ENCODE measurements at places on chromosomes 12 and 14.

- no peaks in the 10 kb centered on the region for H3K27me3 ChIP-seq
- no peaks in the 10 kb centered on the region for H3K36me3 ChIP-seq
- no peak overlapping the region for H3K4me3 ChIP-seq
- H3K4me1 ChIP-seq = no peaks in the 10 kb centered on the region
Observed at GRCh38 chr14:85106506-85106905, 423.4 kb upstream of the FLRT2 start.

DNA sequence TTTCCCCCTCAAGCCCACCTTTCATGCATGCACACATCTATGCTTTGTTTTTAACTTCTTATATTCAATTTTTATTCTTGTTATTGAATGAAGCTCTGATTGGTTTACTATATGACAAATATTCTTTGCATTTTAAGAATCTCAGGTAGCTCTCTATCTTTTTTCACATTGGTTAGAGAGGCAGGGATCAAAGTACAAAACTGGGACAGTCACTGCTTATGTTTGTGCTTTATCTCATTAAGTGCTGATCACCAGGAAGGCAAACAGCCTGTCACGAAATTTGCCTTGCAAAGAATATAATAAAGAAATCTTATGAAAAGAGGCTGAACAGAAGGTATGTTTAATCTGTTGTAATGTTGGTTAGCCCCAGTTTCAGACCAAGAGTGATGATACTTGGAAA lies 29.7 kb upstream of the INSM2 start:
- no peak overlapping the region for H3K4me3 ChIP-seq
- DNase-seq = no peak
- no peak overlapping the region for H3K27ac ChIP-seq

DNA sequence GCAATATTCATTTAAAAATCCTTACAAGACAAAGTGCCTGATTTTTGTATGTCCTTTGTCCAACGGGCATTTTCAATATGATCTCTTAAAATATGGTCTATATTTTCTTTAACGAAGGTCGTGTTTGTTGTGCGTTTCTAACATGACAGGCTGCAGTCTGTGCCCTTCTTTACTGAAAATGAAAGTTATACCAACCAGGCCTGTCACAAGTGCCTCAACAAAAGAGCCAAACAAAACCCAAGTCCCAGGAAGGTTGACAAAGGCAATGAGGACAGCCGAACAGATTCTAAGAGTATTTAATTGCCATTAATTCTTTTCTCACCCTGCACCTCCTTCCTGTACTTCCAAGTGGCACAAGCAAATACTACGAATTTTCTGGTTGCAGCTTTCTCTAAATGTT lies 13.9 kb downstream of the PAX9 start:
- no peaks in the 10 kb centered on the region for H3K36me3 ChIP-seq
- H3K4me1 ChIP-seq = peaks cover 9% of the 10 kb centered on the region
- no peak overlapping the region for H3K4me3 ChIP-seq
- H3K27me3 ChIP-seq = peaks cover 67% of the 10 kb centered on the region
- no peak overlapping the region for H3K27ac ChIP-seq
- no peak for DNase-seq

DNA sequence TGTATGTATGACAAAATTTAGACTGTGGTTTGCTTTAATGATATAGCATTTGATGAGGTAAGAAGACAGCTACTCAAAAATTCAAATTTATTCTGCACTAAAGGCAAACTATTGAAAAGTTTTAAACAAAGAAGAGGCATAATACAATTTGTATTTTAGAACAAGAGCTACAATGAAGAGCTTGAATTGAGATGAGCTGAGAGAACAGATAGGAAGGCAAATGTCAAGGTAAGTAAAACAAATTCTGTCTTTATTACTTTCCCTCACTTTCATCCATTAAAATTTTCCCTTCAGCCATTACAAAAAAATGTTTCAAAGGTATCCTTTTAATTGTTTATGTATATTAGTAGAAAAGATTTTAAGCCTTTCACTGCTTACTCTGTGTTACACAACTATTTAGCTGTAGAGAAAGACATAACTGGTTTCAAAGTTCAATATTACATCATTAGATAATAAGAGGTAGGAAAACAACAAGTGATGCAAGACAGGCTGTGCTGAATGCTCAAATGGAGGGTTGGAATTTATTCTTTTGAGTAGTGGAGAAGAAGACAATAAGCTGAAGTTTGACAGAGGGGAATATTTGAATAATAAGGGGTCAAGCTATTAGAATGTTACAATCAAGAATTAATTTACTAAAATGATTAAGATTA lies 1334.1 kb downstream of the FSCB start:
- no peak overlapping the region for H3K4me3 ChIP-seq
- no peak overlapping the region for H3K27ac ChIP-seq
- no peaks in the 10 kb centered on the region for H3K27me3 ChIP-seq
- no peaks in the 10 kb centered on the region for H3K36me3 ChIP-seq
- DNase-seq = no peak

- no peak overlapping the region for H3K4me3 ChIP-seq
- no peak for DNase-seq
- H3K27ac ChIP-seq = no peak overlapping the region
- H3K4me1 ChIP-seq = peaks cover 18% of the 10 kb centered on the region
- H3K27me3 ChIP-seq = peaks cover 33% of the 10 kb centered on the region
Observed at GRCh38 chr12:99493197-99493596, 154.4 kb upstream of the GARIN6 start.

DNA sequence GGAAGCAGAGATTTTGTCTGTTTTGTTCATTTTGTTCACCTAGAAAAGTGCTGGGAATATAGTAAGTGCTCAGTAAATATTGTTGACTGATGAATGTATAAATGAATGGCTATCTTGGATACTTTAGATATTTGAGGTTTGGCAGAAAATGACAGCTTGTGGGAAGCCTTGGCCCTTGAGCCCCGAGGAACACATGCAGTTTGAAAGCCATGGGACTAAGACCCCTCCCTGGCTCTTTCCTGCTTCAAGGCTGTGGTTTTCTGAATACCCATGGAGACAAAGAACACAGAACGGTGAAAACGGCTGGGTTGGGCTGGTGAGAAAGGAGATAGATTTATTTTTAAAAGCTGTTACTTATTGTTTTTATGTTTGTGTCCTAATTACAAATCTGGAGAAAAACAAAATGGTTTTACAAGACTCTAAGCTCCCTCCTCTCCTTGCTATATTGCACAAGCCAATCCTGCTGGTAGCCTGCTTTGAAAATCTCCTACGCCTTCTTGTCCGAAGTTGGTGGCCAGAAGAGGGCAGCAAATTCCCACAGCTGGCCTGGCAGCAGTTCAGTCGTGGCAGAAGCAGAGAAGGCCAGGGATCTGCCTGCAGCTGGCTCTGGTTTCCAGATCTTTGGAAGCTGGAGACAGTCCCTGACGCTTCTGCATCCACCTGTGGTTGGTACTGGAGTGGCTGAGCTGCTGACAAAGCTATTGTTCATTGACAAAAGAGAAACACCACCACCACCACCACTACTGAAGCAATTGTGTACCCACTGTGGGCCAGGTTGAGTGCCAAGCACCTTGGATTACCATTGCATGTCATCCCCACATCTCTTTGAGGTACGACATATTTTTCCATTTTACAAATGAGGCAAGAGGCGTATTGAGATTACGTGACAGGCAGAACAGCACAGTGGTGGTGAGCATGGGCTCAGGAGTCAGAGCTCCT lies 5.2 kb upstream of the KRT85 start:
- H3K27ac ChIP-seq = no peak overlapping the region
- H3K36me3 ChIP-seq = no peaks in the 10 kb centered on the region
- H3K4me1 ChIP-seq = peaks cover 5% of the 10 kb centered on the region
- peak; percentile 71 for DNase-seq
- peaks cover 57% of the 10 kb centered on the region for H3K27me3 ChIP-seq
- no peak overlapping the region for H3K4me3 ChIP-seq

GRCh38 chr12:116336542-116337065 lies 59.1 kb upstream of the MED13L start:
- H3K4me3 ChIP-seq = no peak overlapping the region
- no peak for DNase-seq
- no peaks in the 10 kb centered on the region for H3K4me1 ChIP-seq
- no peaks in the 10 kb centered on the region for H3K36me3 ChIP-seq
- H3K27ac ChIP-seq = no peak overlapping the region
- no peaks in the 10 kb centered on the region for H3K27me3 ChIP-seq

GRCh38 chr12:51270067-51270950 lies at the start of gene SMAGP:
Gene SMAGP, minus strand, starts transcription at chr12:51270415. Its CDS starts 1,137 bp downstream, at chr12:51269278.
- H3K27ac ChIP-seq = peak within 1 kb of the TSS; percentile 96
- peaks cover 12% of the 10 kb centered on the region for H3K4me1 ChIP-seq
- H3K36me3 ChIP-seq = peaks cover 2% of the 10 kb centered on the region

GRCh38 chr12:10111451-10111850 lies 12.7 kb upstream of the CLEC1A start:
- H3K4me1 ChIP-seq = no peaks in the 10 kb centered on the region
- H3K27me3 ChIP-seq = no peaks in the 10 kb centered on the region
- no peaks in the 10 kb centered on the region for H3K36me3 ChIP-seq
- H3K4me3 ChIP-seq = no peak overlapping the region

DNA sequence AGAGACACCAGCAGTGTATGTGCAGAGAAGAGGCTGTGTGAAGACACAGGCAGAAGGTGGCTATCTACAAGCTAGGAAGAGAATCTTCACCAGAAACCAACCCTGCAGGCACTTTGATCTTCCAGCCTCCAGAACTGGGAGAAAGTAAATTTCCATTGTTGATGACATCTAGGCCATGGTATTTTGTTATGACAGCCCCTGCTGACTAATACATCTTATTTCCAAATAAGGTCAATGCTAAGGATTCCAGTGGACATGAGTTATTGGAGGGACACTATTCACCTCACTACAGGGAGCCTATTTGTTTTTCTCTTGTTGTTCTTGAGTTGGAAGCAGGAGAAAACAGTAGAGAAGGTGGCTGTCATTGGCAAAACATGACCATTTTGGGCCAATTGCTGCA lies 88.5 kb upstream of the RIN3 start:
- H3K4me1 ChIP-seq = no peaks in the 10 kb centered on the region
- H3K4me3 ChIP-seq = no peak overlapping the region
- H3K36me3 ChIP-seq = no peaks in the 10 kb centered on the region
- DNase-seq = no peak
- H3K27me3 ChIP-seq = peaks cover 11% of the 10 kb centered on the region

DNA sequence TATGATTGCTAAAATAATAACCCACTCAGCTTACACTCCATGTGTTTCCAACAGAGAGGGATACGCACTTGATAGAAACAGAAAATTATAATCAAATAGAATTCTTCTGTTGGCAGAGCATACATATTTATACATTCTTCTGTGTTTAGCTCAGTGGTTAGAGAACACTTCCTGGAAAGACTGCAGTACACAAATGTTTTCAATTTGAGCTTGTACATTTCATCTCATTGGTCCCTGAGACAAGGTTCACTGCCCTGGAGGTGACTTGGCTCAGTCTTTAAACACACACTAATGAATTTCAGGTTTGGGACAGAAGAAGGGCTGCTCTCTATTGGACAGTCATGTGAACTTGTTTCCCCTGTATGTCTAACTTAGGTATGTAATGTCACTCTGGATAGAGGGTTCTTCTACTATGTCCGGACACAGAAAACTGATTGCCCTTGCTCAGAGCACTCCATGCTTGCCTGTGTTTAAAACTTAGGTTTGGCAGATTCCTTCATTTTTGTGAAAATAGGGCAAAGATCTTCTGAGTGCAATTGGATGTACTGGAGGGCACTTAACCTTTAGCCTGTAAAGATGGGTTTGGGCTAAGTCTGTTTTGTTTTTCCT lies 22.9 kb downstream of the PROX2 start:
- no peak overlapping the region for H3K27ac ChIP-seq
- H3K27me3 ChIP-seq = no peaks in the 10 kb centered on the region
- DNase-seq = no peak

DNA sequence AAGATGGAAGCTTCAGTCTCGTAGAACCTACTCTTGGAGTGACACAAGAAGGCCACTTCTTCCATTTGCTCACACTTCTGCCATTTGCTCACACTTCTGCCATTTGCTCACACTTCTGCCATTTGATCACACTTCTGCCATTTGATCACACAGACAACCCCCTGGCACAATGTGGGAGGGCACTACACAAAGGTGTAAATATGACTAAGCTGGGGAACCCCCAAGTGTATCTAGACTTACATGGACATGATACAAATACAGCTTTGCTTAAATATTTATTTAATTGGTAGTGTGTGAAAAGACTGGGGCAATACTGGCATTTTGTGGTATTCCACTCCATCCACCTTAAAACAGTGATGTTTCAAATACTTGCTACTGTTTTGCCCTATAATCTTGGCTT lies 296.2 kb upstream of the PPFIA2 start:
- no peaks in the 10 kb centered on the region for H3K4me1 ChIP-seq
- no peak overlapping the region for H3K4me3 ChIP-seq
- H3K36me3 ChIP-seq = no peaks in the 10 kb centered on the region
- DNase-seq = no peak
- H3K27ac ChIP-seq = no peak overlapping the region
- no peaks in the 10 kb centered on the region for H3K27me3 ChIP-seq

DNA sequence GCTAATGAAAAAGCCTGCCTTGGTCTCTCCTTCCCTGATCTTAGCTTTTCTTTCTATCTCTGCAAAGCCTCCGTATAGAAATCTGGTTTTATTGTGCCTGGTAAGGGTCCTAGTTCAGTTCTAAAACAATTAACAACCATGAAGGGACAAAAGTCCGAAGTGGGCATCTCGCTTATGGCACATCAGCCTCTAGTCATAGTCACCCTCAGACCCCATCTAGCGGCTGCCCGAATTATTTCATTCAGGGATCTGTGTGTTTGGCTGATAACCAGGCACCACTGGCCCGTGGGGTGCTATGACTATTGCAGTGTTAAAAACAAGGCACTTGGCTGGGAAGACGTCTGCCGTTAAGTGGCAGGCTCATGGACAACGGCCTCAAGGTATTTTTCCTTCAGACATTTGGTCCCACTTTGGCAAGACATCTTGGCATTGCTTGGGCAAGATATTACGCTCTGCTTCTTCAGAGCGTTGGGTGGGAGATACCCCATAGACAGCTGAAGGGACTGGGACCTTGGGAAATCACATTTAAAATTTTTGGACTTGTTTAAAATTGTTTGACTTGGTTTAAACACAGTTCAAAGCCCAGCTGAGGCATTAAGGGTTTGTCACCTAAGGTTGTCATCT lies 87.1 kb downstream of the SINHCAF start:
- H3K4me1 ChIP-seq = peaks cover 15% of the 10 kb centered on the region
- H3K4me3 ChIP-seq = no peak overlapping the region
- DNase-seq = peak; percentile 67

DNA sequence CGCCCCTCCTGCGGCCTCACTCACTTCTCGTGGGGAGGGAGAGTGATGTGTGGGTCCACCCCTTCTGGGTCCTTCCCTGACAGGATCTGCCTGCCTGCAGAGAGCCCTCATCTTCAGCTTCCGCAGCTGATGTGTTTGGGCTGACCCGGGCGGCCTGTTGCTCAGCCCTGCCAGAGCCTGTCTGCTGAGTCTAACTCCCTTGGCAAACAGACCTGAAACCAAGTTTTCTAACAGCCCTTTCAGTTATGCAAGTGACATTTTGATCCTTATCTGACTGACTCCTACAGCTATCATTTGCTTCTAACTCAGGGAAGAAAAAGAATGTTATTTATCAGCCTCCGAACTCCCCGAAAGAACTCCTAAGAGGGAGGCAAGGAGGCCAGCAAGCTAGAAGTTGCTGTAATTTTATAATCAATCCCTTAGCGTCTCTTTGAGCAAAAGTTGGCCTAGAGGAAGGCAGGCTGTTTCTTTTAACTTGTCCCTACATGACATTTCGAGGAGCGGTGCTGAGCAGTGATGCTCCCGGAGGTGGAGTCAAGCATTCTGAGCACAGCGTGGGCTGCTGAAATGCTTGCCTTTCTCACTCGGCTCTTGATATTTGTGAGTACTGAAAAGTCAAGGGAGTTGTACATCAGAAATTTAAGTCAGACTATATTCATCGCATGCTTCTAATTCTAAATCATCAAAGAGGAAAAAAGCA lies 31.5 kb upstream of the CACNA2D4 start:
- H3K27me3 ChIP-seq = no peaks in the 10 kb centered on the region
- no peak overlapping the region for H3K4me3 ChIP-seq
- H3K36me3 ChIP-seq = peaks cover 52% of the 10 kb centered on the region
- no peak overlapping the region for H3K27ac ChIP-seq
